ENCODE measurements at places on chromosomes 13 and 19.

DNA sequence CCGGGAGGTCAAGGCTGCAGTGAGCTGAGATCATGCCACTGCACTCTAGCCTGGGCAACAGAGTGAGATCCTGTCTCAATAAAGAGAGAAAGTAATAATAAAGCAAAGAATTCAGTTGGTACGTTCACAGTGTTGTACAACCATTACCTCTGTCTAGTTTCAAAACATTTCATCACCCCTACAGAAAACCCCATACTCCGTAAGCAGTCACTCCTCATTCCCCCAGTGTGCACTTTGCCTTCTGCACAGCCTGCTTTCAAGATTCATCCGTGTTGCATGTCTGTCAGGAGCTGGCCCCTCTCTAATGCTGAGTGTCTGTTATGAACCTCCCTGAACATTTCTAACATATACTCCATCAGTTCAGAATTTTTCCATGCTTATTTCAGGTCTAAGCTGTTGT lies 9.4 kb downstream of the POLD1 start:
- no peak for DNase-seq

DNA sequence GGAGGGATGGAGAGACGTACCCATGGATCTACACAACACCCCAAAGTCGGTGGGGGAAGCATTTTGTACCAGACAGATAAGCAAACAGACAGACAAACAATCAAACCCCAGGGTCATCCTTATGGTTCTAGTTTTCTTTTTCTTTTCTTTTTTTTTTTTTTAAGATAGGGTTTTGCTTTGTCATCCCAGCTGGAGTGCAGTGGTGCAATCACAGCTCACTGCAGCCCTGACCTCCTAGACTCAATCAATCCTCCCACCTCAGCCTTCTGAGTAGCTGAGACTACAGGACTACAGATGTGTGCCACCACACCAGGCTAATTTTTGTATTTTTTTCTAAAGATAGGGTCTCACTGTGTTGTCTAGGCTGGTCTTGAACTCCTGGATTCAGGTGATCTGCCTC lies 17.9 kb upstream of the FBL start:
- DNase-seq: no peak

DNA sequence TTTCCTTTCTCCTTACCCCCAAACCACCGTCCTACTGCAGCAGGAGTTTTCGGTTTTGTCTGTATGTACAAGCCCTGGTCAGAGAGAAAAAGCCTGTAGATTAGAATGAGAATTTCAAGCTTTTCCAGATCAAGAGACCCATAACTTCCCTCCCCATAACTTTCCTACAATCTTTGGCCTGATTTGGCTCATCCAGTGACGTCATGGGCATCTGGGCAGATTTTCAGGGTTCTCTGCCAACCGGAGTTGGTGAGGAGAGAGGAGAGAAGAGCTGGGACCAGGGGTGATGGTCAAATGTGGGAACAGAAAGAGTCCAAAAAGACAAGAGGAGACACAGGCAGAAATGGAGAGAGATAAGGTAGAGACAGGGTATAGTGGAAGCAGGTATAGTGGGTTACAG lies 10.5 kb downstream of the IZUMO2 start:
- DNase-seq: no peak

DNA sequence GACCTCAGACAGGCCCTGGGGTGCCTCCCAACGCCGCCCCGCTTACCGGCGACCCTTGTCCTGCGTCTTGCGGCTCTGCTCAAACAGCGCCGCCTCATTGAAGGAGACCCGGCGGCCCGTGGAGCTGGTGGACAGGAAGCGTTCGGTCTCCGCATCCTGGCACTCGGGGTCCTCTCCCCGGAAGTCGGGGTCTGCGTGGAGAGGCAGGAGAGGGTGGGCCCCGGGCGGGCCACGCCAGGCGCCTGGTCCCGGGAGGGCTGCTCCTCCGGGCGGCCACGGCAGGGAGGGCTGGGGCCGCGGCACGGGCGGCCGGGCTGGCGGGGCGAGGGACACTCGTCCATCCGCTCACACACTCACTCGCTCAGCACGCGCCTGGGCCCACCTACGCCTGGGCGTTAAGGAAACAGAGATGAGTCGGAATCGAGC lies 2.8 kb downstream of the CBARP start:
- DNase-seq: no peak

DNA sequence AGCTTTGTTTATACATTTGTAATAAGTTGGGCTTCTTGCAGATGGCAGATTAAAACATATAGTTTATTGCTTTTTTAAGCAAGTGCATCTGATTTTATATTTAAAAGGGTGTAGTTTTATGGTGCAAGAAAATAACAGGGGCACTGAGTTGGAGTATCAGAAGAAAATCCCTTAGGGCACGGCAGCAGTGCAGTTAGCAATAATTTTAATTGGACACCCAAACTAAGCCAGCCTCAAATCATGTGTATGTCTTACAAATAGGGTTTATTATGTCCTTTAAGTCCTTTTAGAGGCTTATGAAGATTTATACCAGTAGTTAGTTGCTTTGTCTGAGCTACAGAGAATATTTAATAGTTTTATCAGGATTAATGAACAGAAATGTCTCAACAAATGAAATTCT lies 57.5 kb downstream of the GPC6 start:
- DNase-seq: no peak

DNA sequence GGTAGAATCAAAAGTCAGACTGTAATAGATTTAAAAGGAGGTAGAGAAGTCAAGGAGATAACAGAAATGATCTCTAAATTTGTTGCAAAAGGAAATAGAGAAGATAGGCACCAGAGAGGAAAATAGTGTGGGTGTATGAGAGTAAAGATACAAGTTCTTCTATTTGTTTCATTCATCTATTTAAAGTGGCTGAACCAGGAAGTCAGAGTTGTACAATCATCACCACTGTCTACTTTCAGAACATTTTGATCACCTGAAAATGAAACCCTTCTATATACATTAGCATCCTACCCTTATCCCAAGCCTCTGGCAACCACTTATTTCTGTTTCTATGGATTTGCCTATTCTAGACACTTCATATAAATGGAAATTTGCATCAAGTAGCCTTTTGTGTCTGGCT lies 36.7 kb downstream of the INTS6 start:
- no peak for DNase-seq

DNA sequence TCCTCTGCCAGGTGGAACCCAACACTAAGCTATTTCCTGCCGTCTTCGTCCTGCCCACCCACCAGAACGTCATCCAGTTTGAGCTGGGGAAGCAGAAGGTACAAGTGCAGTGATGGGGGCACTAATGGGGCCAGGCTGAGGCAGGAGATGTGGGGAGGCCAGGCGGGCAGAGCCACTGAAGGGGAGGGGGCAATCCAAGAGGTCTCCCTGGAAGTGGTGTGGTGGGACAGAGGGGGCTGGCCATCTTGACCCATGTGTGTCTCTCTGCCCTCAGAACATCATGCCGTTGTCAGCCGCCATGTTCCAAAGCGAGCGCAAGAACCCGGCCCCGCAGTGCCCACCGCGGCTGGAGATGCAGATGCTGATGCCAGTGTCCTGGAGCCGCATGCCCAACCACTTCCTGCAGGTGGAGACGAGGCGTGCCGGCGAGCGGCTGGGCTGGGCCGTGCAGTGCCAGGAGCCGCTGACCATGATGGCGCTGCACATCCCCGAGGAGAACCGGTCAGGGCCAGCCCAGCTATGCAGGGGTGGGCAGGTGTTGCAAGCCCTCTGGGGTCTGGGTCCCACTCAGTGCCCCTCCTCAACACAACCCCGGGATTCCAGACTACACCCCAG lies 49.6 kb downstream of the RYR1 start:
- DNase-seq: no peak

GRCh38 chr19:44025217-44025936 lies at the start of gene ZNF222:
Gene ZNF222, plus strand, starts transcription at chr19:44025379. Its CDS starts 58 bp downstream, at chr19:44025437.
- DNase-seq: peak; percentile 59

DNA sequence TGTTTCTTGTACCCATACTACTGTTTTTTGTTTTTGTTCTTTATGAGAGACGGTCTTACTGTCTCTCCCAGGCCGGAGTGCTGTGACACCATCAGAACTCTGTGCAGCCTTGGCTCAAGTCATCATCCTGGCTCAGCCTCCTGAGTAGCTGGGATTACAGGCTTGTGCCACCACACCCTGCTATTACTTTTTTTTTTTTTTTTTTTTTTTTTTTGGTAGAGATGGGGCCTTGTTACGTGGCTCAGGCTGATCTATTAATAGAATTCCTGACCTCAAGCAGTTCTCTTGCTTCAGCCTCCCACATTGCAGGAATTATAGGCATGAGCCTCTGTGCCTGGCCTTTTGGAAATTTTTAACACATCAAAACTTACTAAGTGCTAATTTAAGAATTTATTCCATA lies 2.9 kb upstream of the ZNF304 start:
- DNase-seq: no peak

- peak; percentile 34 for DNase-seq
Measured at GRCh38 chr19:3274942-3275582, 50.6 kb downstream of the CELF5 start.

GRCh38 chr19:35079826-35080225 lies 35.8 kb upstream of the FXYD3 start:
- DNase-seq: no peak

GRCh38 chr13:30810801-30811200 lies 75.5 kb downstream of the ALOX5AP start:
- DNase-seq: no peak

- DNase-seq: no peak
Measured at GRCh38 chr19:40358773-40359172, 10.3 kb downstream of the PLD3 start.

GRCh38 chr19:35142606-35143230 lies 337 bp upstream of the FXYD7 start:
- peak; percentile 74 for DNase-seq

- DNase-seq: no peak
Measured at GRCh38 chr13:66922444-66922843, 307.7 kb downstream of the PCDH9 start.

GRCh38 chr19:50500753-50501151 lies 10.2 kb downstream of the JOSD2 start:
- DNase-seq: no peak

DNA sequence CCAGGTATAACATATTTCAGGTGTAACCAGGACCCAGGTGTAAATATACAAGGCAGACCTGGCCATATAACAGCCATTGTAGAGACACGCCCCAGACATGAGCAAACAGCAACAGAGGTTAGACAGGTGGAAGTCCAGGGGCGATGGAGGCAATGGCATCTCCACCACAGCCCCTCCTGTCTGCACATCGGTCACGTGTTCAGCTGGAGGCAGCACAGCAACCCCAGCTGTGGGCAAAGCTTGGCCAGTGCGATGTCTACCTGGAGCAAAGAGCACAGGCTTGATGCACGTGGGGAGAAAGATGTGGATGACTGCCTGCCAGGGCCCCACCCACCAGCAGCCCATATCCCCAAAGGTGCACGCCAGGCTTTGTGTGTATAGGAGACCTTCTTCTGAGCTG lies 4.4 kb downstream of the CYP4F2 start:
- no peak for DNase-seq

DNA sequence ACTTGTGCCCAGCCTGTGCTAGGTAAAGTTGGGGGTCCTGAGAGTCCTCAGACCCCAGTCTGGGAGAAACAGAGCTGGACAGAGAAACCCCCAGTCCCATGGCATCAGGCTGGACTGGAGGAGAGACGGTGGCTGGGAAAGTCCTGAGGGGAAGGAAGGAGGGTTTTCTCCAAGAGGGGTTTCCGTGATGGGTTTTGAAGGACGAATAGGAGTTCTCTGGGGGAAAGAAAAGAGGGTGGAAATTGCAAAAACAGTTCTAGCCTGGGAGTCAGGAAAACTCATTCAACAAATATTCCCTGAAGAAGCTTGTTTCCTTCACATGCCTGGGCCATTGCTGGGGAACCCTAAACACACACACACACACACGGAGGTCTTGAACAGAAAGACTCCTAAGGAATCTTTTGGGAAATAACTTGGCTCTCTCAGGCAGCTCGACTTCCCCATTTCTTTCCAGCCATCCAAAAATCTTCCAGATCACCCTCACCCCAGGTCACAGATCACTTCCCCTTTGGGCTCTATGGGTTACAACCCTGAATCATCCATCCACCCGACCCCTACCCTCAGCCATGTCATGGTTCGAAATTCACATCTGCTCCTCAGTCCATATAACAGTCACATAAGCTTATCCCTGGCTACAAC lies 47.5 kb downstream of the COLGALT1 start:
- no peak for DNase-seq

DNA sequence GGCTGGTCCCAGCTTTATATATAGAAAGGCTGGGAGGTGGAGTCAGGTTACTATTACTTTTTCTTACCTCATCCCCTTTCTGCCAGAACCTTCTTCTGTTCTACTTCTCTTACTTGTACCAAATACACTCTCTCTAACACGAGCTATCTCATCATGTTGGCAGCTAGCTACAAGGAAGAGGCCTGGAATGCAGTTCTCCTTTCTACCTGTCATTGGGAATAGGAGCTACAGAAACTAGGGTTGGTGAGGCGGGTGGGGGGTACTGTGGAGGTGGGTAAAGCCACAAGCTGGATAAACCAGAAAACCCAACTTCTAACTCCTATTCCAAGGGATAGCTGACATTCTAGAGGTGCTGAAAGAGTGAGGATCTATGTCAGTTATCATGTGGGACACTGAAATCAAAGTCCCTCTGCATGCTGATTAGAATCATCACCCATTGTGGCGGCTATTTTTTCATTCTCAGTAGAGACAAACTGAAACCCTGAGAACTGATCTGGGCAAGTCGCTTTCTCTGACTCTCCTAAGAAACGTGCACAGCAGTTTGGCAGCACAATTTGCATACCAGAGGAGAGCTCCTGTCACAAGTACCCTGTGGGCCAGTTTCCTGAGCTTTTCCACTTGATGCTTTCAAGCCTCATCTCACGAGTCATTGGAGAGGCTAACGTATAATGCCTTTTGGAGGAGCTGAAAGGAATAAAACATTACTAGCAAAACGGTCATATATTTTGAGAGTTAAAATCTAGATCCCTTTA lies 358.1 kb downstream of the ENOX1 start:
- DNase-seq: no peak

- DNase-seq: no peak
Measured at GRCh38 chr19:13827656-13828055, 32.4 kb downstream of the ZSWIM4 start.

DNA sequence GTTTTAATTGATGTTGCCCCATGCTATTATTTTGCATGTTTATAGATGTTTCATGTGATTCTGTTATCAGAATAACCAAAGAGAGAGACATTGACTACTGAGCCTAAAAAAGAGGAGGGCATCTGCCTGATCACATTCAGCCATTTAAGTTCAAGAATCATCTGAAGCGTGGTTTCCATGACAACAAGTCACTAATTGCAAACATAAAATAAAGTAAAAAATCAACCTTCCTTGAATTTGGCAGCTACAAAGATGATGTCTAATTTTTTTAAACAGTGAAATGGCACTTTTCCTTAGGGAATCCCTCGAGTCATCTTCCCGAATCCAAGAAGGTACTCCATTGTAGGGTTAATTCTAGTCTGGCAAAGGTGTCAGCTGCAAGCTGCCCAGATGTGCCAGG lies 884.2 kb downstream of the DIAPH3 start:
- DNase-seq: no peak
